ENCODE measurements at places on chromosomes 5 and 9.
A peak's percentile ranks its signal among the peaks of the same experiment; 100 is the strongest.

DNA sequence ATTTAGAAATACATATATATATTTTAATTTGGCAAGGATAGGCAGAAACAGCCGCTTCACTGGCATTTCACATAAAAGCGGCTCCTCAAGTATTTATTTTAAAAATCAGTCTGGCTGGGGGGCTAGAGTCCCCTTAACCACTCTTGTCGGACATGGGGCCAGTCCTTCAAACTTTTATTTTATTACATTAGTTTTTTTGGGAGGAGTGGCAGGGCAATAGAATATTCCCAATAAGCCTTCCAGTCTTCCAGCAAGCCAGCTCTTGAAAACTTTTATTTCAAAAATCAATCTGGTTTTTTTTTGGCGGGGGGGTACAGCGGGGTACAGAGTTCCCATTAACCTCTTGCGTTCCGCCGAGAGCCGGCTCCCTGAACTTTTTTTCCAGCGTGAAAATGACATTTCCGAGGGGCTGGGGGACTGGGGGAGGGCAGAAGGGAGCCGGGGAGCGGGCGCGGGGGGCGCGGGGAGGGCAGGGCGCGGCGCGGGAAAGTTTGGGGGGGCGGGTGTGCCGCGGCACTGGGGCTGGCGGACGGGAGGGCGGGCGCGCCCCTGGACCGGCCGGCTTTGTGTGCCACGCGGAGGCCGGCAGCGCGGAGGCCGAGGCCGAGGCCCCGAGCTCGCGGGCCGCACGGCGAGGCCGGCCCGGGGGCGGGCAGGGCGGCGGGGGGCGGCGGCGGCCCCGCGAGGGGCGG, 504 bp upstream of the ZNF618 start:
- peaks cover 6% of the 10 kb centered on the region for H3K36me3 ChIP-seq
- peak overlapping the region; percentile 67 for H3K27ac ChIP-seq
- peak overlapping the region; percentile 72 for H3K4me3 ChIP-seq

DNA sequence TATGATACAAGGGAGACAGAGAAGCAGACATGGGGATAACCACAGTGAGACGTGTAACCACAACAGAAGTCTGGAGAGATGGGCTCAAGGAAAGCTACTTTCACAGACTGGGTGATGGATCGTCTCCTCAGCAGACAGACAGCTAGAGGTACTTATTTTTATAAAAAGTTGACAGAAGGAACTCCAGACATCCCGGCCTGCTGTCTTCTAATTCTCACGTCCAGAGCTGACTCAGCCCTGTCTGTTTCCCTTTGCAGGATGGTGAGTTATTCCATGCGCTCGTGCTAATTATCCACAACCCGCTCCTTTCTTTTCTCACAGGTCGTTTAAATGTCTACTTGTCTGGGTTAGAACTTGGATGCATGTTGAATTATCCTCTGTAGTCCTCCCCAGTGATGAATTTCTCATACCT, 304.5 kb downstream of the CWC27 start:
- no peaks in the 10 kb centered on the region for H3K27me3 ChIP-seq
- H3K36me3 ChIP-seq: no peaks in the 10 kb centered on the region
- no peaks in the 10 kb centered on the region for H3K4me1 ChIP-seq
- no peak overlapping the region for H3K4me3 ChIP-seq
- no peak overlapping the region for H3K27ac ChIP-seq

GRCh38 chr5:171579976-171580411, 160.5 kb downstream of the FGF18 start:
- no peak for DNase-seq
- H3K27me3 ChIP-seq: peaks cover 11% of the 10 kb centered on the region
- no peaks in the 10 kb centered on the region for H3K36me3 ChIP-seq
- H3K4me1 ChIP-seq: no peaks in the 10 kb centered on the region
- no peak overlapping the region for H3K27ac ChIP-seq

GRCh38 chr5:147805030-147805454, 22.5 kb upstream of the JAKMIP2 start:
- H3K27me3 ChIP-seq: no peaks in the 10 kb centered on the region
- no peaks in the 10 kb centered on the region for H3K4me1 ChIP-seq
- no peaks in the 10 kb centered on the region for H3K36me3 ChIP-seq
- H3K27ac ChIP-seq: no peak overlapping the region
- no peak for DNase-seq

DNA sequence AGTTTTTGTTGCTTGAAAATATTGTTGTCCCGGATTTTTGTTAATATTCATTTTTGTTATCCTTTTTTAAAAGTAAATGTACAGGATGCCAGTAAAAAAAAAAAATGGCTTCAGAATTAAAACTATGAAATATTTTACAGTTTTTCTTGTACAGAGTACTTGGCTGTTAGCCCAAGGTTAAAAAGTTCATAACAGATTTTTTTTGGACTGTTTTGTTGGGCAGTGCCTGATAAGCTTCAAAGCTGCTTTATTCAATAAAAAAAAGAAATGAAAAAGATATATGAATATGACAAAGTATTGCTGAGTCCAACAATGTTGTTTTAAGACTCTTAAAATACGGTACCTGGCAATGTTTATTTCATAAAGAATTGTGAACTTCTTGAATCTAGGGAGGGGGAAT, 82.9 kb downstream of the PIK3R1 start:
- peaks cover 8% of the 10 kb centered on the region for H3K4me1 ChIP-seq
- H3K36me3 ChIP-seq: peaks cover 59% of the 10 kb centered on the region
- H3K27ac ChIP-seq: no peak overlapping the region
- no peak for DNase-seq
- no peaks in the 10 kb centered on the region for H3K27me3 ChIP-seq

DNA sequence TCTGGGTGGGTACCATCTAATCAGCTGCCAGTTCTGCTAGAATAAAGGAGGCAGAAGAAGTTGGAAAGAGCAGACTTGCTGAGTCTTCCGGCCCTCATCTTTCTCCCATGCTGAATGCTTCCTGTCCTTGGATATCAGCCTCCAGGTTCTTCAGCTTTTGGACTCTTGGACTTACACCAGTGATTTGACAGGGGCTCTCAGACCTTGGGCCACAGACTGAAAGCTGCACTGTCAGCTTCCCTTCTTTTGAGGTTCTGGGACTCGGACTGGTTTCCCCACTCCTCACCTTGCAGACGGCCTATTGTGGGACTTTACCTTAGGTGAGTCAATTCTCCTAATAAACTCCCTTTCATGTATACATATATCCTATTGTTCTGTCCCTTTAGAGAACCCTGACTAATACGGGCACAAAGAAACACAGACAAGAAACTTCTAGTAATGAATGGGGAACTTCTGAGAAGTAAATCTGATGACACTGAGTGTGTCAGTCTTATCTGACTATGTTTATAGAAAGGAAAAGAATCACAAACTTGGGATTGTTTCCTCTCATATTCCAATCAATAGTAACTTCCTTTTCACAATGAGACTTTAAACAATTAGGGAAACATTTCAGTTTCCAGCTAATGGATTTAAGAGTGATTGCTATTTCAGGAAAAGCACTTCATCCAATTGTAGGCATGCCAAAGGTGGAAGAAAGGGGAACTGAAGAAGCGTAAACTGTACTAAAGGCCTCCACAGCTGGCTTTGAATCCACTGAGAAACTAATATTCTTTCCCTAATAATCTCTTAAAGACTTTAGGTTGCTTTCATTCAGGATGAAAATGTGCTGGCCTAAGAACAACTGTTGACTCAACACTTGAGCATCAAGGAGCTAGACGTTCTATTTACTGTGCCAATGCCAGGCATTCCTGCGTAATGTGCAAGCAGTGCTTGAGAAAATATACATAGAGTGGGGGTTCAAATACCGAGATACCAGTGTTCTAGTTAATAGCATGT, 127.9 kb upstream of the PTGER4 start:
- no peak for DNase-seq
- H3K27ac ChIP-seq: peak overlapping the region; percentile 7
- no peak overlapping the region for H3K4me3 ChIP-seq
- H3K4me1 ChIP-seq: peaks cover 13% of the 10 kb centered on the region
- H3K27me3 ChIP-seq: no peaks in the 10 kb centered on the region

- H3K36me3 ChIP-seq: no peaks in the 10 kb centered on the region
- H3K4me1 ChIP-seq: peaks cover 22% of the 10 kb centered on the region
- DNase-seq: no peak
- H3K27ac ChIP-seq: no peak overlapping the region
- no peaks in the 10 kb centered on the region for H3K27me3 ChIP-seq
- H3K4me3 ChIP-seq: no peak overlapping the region
Measured at GRCh38 chr5:96023518-96023917, 61.9 kb upstream of the ELL2 start.

GRCh38 chr9:19127871-19128500, 694 bp upstream of the PLIN2 start:
- H3K36me3 ChIP-seq: peaks cover 13% of the 10 kb centered on the region
- peaks cover 45% of the 10 kb centered on the region for H3K4me1 ChIP-seq
- H3K27ac ChIP-seq: peak overlapping the region; percentile 89
- peak; percentile 11 for DNase-seq
- no peaks in the 10 kb centered on the region for H3K27me3 ChIP-seq
- H3K4me3 ChIP-seq: peak overlapping the region; percentile 92

- H3K4me1 ChIP-seq: peaks cover under 1% of the 10 kb centered on the region
- H3K36me3 ChIP-seq: no peaks in the 10 kb centered on the region
- no peak overlapping the region for H3K27ac ChIP-seq
- H3K27me3 ChIP-seq: peaks cover 9% of the 10 kb centered on the region
- no peak overlapping the region for H3K4me3 ChIP-seq
Measured at GRCh38 chr5:153746440-153746839, 256.0 kb downstream of the GRIA1 start.

- H3K36me3 ChIP-seq: no peaks in the 10 kb centered on the region
- H3K27me3 ChIP-seq: no peaks in the 10 kb centered on the region
- peaks cover 6% of the 10 kb centered on the region for H3K4me1 ChIP-seq
- no peak overlapping the region for H3K4me3 ChIP-seq
Measured at GRCh38 chr9:14218253-14218652, 95.7 kb downstream of the NFIB start.

GRCh38 chr5:107104040-107104995, 566.4 kb downstream of the EFNA5 start:
- DNase-seq: no peak
- no peaks in the 10 kb centered on the region for H3K36me3 ChIP-seq
- peaks cover 6% of the 10 kb centered on the region for H3K4me1 ChIP-seq
- no peaks in the 10 kb centered on the region for H3K27me3 ChIP-seq
- H3K27ac ChIP-seq: no peak overlapping the region
- H3K4me3 ChIP-seq: no peak overlapping the region

DNA sequence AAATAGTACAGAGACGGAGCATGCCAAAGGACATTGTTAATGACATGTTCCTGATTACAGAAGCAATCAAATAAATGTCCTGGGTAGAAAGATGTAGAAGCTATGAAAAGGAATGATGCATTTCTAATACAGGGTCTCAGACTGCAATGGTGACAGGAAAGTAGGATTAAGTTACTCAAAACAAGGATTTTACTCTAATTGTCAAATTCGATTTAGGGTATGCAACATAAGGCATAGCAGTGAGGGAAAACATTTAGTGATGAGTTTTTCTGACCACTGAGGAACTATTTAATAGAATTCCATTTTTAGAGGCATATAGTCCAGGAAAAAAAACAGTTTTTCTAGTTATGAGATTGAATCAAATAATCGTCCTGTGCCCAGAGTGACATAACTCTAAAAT, 715.1 kb upstream of the ACO1 start:
- no peaks in the 10 kb centered on the region for H3K27me3 ChIP-seq
- no peak for DNase-seq
- H3K4me3 ChIP-seq: no peak overlapping the region
- H3K36me3 ChIP-seq: no peaks in the 10 kb centered on the region

GRCh38 chr5:83922699-83923098, 202.0 kb upstream of the HAPLN1 start:
- DNase-seq: no peak
- no peaks in the 10 kb centered on the region for H3K36me3 ChIP-seq
- H3K4me1 ChIP-seq: peaks cover 4% of the 10 kb centered on the region

DNA sequence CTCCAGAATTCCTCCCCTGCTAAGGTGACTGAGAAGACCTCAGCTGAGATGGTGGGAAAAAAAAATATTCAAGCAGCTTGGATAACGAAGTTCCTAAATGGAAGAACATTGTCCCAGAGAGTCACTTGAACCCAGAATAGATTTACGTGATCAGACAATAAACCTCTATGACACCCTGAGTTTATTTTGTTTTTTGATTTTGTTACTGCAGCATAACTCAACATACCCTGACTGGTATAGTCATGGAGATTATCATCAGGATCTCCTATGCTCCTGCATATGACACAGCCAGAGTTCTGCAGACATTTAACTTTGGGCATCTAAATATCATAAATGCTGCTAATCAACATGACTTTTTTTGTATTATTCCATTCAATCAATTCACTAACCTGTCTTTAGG, 282.9 kb downstream of the RASEF start:
- no peaks in the 10 kb centered on the region for H3K36me3 ChIP-seq
- H3K27me3 ChIP-seq: no peaks in the 10 kb centered on the region
- no peak overlapping the region for H3K4me3 ChIP-seq
- no peak overlapping the region for H3K27ac ChIP-seq
